HAP-1 (cell line): ENCODE measurements at places on chromosomes 6 and 20.

GRCh38 chr6:168999392-168999791 is 254.3 kb downstream of the THBS2 start:
- no peak for DNase-seq

DNA sequence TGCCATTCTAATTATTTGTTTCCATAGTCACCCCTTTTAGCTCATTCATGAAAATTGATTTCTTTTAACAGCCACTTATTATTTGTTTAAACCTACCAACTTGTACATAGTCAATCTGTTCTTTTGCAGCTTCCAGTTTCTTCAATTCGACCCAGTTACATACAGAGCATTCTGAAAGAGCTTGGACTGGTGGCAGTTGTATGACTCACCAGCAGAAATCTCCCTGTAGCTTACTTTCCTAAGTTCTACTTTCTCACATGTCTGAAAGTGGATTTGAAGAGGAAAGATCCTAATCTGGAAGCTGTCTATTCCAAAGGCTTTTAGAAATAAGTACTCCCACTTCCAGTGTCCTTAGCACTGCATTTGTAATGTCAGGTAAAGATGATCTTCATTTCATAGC is 447.9 kb downstream of the HTR1B start:
- no peak for DNase-seq

DNA sequence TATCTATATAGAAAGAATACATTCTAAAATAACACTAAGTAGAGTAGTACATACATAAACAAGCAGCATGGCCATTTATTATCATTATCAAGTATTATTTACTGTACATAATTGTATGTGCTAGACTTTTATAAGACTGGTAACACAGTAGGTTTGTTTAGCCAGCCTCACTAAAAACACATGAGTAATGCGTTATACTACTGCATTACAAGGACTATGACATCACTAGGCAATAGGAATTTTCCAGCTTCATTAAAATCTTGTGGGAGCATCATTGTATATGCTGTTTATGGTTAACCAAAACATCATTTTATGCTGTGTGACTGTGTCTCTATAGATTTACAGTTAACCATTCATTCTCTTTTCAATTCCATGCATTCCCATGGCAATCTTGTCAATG is 131.7 kb upstream of the HDGFL1 start:
- no peak for DNase-seq

- DNase-seq: no peak
These were observed 37.7 kb upstream of the CENPW start for GRCh38 chr6:126302191-126302590.

DNA sequence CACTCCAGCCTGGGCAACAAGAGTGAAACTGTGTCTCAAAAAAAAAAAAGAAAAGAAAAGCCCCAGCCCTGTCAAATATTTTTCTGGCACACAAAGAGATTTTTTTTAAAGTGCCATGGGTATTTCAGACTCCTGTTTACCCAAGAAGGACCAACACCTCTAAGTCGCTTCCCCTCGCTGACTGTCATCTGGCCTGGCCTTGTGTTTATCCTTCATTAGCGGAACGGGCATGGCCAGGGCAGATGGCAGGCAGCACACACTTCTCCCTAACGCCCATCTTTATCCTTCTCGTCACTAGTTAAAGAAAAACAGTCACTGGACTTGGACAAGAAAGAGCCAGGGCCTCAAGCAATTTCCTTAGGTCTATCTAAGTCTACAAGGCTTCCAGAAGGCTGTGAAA is 7.3 kb upstream of the CBFA2T2 start:
- no peak for DNase-seq

- no peak for DNase-seq
These were observed 473.5 kb downstream of the UTRN start for GRCh38 chr6:144758602-144759001.

GRCh38 chr6:111291336-111292259 is 191.4 kb downstream of the REV3L start:
- no peak for DNase-seq
